ENCODE measurements at places on chromosomes 2 and 18.

- DNase-seq, result no peak
These were observed 170.5 kb downstream of the MYO5B start for GRCh38 chr18:50024466-50024865.

- no peak for DNase-seq
These were observed 254.6 kb downstream of the MEIS1 start for GRCh38 chr2:66689456-66690051.

DNA sequence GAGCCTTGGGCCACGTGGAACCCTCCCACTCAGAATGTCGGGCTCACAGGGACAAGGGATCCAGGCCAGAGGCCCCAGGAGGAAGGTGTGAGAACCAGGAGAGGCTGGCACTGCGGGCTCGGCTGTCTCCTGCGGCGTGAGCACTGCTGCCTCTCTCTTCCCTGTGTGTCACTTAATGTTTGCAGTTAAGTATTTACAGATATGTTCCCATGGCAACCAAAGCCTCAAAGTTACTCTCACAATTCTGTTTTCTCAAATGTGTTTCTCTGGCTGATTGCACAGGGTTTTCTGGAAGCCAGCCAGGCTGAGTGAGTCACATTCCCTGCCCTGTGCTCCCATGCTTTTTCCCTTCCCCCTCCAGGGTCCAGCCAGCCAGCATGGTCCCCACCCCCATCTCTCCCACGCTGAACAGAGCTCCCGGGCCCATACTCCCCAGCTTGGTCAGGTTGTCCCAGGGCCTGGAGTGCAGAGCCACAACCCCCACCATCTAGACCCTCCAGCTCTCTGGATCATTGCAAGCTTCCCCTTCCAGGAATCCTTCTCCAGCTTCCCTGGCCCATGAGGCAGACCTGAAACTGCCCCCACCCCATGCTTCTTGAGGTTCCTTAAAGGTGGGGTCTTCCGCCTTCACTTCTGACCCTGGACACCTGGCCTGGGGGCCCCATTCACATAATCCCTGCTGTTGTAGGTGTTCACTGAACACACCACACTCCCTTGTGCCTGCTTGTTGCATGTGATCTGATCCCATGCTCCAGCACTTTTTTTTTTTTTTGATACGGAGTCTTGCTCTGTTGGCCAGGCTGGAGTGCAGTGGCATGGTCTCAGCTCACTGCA, 265.9 kb downstream of the CELF4 start:
- peak; percentile 98 for DNase-seq

DNA sequence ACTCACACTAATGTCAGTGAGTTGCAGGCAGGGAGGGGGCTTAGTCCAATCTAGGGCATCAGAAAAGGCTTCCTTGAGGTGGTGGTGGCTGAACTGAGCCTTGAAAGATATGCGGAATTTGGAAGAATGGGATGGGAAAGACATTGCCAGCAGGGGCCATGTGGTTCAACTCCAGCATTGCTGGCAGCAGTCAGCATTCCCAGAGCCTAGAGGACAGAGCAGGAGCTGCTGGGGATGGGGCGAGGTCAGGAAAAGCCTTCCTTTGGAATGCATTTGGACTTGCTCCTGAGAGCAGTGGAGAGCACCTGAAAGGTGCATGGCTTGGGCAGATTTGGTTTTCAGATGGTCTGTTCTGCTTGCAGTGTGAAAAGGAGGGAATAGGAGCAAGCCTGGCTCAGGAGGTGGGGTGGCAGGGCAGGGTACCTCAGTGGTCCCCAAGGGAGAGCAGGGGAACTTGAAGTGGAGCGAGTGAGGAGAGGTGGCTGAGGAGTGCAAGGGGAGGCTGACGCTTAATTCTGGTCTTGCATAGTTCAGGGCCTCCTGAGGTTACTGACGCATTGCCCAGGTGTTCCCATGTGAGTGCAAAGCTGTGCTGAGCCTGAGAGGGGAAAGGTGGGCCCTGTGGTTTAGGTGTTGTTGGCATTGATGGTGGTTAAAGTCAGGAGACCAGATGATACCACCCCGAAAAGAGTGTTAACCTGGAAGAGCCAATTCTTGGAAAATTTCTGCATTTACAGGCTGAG, 112.1 kb upstream of the MGAT5 start:
- DNase-seq, result no peak

DNA sequence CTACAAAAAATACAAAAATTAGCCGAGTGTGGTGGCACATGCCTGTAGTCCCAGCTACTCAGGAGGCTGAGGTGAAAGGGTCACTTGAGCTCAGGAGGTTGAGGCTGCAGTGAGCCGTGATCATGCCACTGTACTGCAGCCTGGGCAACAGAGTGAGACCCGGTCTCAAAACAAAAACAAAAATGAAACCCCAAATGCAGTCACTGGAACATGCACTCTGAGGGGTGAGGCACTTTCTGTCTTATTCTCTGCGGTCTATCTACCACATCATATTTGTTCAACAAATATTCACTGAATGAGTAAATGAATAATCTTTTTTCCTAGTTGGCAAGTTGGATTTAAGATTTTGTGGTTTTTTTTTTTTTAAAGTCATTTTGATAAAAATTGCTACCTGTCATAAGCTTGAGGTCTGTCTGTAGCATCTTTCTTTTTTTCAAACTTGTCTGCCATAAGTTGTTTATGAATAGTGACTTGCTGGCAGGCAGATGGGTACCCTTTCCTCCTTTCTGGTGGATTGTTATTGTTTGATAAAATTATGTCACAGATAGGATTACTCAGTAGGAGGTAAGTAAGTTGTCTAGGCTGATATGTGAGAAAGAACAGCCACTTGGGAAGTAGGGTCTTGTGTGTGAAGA, 11.8 kb downstream of the CHRNA1 start:
- DNase-seq, result no peak

GRCh38 chr2:240135706-240136012, 446 bp downstream of the COPS9 start:
- no peak for DNase-seq

DNA sequence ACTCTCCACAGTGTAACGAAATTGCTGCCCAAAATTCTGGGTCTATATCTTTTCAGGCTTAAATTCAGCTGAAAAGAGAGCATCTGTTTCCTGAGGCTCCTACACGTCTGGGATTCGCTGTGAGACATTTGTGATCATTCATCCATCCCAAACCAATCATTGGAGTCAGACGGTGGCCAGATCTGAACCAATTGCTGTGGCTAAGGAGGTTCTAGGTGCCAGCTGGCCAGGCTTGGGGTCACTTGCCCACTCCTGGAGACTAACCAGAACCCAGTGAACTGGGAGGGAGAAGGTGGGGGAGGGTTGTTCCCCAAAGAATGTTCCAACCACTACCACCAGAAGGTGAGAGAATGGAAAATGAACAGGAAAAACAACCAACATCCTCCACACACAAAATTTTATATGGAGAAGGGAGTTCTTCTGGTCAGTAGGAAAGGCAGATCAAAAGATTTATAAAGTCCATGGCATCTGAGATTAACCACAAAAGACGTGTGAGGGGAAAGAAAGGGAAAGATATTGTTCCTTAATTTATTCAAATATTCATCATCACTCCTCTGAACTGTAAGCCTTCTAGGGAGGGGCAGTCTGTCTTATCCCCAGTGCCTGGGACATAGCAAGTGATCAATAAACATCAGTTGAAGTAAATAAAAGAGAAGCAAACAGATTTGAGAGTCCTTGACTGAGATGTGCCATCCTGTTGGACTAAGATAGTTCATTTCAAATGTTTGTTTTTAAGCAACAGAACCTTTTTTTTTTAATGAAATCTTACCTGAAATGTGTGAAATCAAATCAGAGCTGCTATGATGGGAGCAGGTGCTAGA, 3.0 kb upstream of the RTKN start:
- DNase-seq, result no peak

- DNase-seq, result peak; percentile 88
These were observed 34.0 kb upstream of the MALL start for GRCh38 chr2:110149330-110150220.

DNA sequence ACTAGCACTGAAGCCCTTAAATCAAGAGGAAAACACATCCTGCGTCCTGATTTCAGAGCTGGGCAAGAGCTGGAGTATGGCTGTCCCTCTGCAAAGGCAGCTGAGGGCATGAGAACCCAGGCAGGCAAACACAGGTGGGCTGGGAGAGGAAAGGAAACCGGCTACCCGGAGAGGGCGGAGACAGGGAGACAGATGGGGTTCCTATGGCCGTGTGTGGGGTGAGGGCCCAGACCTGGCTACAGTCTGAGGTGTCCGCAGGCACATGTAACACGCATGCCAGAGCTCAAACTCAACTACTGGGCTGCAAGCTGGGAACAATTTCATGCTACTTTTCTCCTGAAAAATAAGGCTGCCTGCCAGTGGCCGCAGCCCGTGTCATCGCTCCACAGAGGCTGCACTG, 2.7 kb downstream of the COPS9 start:
- DNase-seq, result no peak

GRCh38 chr18:9319333-9319732, 15.2 kb upstream of the TWSG1 start:
- DNase-seq, result no peak

- peak; percentile 97 for DNase-seq
These were observed 185.0 kb upstream of the RASGRP3 start for GRCh38 chr2:33291278-33292013.

DNA sequence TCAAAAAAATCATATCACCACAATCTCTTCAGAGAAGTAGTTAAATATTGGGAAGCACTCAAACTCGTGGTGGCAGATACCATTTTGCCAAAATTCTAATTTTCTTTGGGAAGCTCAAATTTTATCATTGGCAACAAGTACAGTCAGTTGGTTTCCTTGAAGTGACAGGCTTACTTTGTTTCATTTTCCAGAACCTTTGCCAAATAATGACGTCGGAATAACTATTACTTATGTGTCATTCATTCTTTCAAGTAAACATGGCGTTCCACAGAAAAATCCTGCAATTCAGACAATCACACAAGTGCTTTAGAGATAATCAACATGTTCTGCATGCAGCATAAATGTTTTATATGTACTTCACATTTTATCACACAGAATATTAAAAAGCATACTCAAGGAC, 5.4 kb downstream of the TTLL4 start:
- no peak for DNase-seq

DNA sequence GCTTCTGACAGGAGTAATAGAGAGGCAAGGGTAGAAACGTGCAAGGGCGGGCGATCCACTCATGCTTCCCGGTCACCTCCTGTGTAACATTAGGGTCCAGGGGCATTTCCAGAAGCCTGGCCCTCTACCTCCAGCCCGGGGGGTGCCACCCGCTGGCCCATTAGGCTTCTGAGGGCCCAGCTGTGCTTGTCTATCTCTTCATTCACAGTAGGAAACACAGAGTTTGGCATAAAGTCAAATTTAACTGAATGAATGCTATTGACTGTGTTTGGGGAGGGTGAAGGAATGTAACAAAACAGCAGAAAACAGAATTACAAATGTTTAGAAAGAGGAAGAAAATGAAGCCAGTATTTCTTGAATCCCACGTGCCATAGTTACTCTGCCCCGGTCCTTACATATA, 112.4 kb upstream of the SLC66A3 start:
- DNase-seq, result no peak

GRCh38 chr2:75565472-75566462, 5.0 kb upstream of the EVA1A start:
- DNase-seq, result peak; percentile 68

DNA sequence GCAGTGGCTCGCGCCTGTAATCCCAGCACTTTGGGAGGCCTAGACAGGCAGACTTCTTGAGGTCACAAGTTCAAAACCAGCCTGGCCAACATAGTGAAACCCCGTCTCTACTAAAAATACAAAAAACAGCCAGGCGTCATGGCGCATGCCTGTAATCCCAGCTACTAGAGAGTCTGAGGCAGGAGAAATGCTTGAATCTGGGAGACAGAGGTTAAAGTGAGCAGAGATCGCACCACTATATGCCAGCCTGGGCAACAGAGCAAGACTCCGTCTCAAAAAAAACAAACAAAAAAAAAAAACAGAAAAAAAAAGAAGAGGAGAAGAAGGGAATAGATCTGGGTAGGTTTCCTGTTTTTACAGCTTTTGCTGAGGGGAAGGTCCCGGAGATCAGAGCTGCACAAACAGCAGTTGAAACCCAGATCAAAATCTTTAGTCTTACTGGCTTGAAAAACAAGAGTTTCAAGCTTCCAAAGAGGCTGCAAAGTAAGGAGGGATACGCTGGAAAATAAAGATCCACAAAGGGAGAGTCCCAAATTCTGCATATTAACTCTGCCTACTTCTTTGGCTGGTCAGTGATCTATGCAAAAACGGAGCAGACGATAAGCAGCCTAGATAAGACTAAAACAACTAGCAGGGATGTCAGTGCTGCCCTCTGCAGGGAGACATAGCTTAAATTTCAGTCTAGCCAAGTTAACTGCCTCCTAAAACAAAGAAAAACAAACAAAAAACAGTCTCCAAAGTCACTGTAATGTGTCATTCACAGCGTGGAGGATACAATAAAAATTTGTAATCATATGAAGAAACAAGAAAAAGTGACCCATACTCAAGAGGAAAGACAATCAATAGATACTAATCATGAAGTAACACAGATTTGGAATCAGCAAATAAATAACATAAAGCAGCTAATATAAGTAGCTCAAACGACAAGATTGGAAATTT, 74.1 kb downstream of the TLK1 start:
- DNase-seq, result peak; percentile 59

DNA sequence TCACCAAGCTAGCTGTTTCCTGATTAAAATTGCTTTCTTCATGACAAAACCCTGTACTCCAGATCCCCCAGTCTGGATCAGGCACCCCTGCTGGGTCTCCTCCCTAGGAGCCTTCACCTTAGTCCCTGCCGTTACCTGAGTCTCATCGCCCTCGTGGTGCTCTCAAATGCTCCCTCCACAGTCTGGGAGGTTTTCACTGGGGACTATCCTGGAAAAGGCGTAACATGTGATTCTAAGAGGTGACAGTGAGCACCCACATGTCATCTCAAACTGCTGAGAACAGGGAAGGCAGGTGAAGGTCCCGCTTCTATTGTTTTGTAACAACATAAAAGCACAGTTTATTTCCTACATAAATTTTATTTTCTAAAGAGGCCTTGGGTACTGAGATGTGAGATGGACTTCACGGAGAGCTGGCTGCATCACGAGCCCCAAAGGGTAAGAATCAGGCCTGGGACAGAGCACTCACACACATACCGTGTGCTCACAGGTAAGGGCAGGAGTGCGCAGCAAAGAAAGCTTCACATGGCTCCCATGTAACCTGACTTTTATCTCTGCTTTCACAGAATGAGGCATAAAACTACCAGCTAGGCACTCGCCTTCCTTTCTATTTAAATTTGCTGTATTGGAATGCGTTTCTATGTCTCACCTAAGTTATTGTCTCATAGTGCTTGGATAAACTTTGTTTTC, 531.5 kb downstream of the RNF144A start:
- DNase-seq, result no peak

- no peak for DNase-seq
These were observed 47.8 kb downstream of the TNFRSF11A start for GRCh38 chr18:62372882-62373281.

DNA sequence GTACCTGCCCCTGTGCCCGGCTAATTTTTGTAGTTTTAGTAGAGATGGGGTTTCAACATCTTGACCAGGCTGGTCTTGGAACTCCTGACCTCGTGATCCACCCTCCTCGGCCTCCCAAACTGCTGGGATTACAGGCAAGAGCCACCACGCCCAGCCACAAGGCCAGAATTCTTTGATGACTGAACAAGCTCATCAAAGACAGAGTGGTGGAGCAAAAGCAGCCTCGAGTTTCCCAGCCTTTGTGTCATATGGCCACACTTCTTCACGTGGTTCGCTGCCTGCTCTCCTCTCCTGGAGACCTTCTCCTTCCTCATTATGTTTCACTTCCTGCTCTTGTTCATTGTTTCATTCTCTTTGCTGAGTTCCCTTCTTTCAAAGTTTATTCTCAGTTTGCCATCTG, 9.9 kb upstream of the NPC1 start:
- DNase-seq, result no peak

- DNase-seq, result no peak
These were observed 68.7 kb downstream of the CABLES1 start for GRCh38 chr18:23203891-23204432.

GRCh38 chr2:213751446-213751845, 467.2 kb downstream of the SPAG16 start:
- no peak for DNase-seq
